ENCODE measurements at places on chromosomes 4 and X.

GRCh38 chr4:140924761-140925392 lies 168.7 kb upstream of the TBC1D9 start:
- no peak for DNase-seq

DNA sequence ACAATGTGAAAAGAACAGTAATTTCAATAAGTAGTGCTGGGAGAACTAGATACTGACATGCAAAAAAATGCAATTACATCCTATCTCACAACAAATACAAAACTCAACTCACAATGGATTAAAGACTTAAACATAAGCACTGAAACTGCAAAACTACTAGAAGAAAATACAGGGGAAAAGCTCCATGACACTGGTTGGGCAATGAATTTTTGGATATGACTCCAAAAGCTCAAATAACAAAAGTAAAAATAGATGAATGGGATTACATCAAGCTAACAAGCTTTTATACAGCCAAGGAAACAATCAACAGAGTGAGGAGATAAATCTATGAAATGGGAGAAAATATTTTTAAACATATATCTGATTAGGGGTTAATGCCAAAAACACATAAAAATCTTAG lies 53.1 kb downstream of the ANKRD17 start:
- DNase-seq: no peak

- DNase-seq: no peak
Measured at GRCh38 chr4:77177199-77177598, 20.2 kb downstream of the CCNG2 start.

DNA sequence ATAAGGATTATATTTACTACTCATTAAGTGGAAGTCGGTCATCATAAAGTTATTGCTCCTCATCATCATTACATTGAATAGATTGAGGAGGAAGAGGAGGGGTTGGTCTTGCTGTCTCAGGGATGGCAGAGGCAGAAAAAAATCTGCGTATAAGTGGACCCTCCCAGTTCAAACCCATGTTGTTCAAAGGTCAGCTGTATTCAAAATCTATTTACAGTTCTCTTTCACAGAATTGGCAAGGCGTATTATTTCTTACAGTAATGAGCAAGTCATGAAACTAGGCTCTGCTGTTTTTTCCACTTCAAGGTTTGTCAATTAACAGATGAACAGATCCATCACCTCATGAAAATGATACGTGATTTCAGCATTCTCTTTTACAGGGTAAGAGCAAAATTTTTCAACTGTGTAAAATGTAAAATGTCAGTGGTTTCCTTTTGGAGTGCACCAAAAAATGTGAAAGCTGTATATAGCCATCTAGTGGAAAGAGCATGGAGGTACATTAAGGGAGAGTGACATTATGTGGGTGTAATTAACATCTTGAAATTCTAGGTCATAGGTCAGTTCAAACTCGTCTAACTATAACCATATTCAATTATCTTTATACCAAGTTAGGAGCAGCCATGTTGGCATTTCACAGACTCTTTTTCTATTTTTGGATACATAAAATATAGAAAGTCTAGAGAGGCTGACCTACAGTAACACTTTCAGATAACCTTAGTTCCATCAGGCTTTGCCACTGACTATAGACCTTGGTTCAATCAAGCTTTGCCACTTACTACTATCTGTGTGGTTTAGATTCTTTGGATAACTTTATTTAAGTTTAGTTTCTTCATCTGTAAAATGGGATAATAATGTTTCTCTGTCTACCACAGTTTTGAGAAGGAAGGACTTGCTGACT lies 30.1 kb downstream of the NEIL3 start:
- no peak for DNase-seq

DNA sequence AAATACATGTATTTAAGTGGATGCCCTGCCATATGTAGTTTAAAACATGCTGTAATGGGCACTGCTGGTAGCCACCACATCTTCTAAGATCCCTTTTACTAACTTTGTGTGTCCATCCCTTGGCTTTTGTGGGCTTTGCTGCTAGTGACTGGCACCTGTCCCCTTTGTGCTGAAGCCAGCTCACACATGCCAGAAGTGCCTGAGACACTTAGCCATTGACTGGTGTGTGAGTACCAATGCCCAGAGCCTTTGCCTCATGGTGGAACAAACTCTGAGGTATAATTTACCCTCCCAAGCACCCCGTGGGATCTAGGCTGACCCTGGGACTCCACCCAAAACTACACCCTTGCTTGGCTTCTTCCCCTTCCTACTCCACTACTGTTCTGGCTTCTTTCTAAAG lies 33.0 kb downstream of the ARHGAP6 start:
- no peak for DNase-seq

- no peak for DNase-seq
Measured at GRCh38 chr4:10983268-10983667, 298.7 kb upstream of the CLNK start.

DNA sequence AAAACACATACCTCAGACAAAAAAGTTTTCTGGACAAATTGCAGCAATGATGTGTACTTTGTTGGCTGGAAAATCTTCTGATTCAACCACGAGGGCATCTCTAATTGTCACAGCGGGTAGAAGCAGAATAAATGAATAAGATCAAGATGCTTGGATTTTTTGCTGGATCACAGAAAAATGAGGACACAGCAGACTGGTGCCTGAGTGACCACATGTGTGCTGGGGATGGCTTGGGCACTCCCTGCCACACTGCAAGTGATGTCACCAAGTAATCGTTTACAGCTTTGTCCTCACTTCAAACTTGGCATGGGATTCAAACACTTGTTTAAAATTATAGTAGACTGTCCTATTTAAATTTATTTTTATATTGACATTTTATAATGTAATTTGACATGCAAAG lies 557.0 kb downstream of the SPRY1 start:
- DNase-seq: no peak

- no peak for DNase-seq
Measured at GRCh38 chrX:117808426-117808825, 308.2 kb downstream of the KLHL13 start.

GRCh38 chr4:168655182-168655581 lies 158.3 kb downstream of the PALLD start:
- no peak for DNase-seq

GRCh38 chr4:20825505-20825904 lies 125.2 kb downstream of the PACRGL start:
- DNase-seq: no peak

DNA sequence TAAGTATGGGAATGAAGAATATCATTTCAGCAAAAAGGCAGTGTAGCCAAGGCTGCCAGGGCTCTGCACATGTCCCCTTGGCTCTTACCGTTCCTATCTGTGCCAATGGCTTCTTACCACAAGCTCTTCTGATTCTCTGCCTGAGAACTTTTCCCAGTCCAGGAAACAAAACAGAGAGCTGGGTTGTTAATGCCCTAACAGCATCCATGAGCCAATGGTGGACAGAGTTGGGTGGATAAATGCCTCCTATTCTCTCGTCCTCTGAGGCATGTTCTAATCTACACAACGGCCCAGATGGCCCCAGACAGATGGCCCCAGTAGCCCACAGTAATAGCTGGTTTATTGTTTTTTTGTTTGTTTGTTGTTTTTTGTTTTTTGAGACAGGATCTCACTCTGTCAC lies 28.0 kb downstream of the SCD5 start:
- DNase-seq: no peak

GRCh38 chr4:141706445-141706844 lies 70.1 kb downstream of the IL15 start:
- DNase-seq: no peak

DNA sequence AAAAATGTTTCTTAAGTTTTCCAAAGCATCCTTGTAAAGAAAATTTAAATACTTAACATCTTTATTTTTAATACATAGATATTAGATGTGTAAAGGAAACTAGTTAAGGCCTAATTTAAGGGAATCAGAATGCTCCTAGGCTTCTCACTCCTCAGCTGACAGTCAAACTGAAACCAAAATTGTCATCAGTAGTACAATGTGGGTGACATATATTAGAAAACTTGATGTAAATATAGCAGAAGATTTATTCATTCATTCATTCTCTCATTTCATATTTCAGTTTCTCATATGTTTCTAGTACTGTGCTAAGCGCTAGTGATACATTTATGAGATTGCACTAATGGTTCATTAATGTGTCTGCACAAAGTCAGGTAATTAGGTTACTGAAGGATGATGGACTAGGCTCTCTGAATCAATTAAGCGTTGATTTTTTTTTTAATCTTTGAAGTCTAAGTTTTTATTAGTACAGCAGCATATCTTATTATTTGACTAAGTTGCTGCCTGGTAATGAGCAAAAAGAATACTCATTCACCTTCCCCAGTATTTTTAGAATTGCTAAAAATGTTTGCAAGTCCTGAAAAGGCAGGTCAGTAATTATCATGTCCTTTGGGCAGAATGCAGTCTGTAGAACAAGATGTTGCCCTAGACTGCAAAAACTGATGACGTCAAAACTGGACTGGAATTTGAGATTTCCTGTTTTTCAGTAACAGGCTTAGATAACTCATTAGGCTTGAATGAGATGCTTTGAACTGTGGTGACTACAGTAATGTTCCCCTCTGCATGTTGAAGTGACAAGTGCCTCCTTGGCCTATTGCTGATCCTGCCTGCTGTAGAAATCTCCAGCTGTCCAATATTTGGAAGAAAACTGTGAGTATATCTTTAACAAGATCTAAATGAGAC lies 128.7 kb downstream of the ARHGAP24 start:
- no peak for DNase-seq

- no peak for DNase-seq
Measured at GRCh38 chr4:169052594-169052945, 42.5 kb upstream of the CBR4 start.

DNA sequence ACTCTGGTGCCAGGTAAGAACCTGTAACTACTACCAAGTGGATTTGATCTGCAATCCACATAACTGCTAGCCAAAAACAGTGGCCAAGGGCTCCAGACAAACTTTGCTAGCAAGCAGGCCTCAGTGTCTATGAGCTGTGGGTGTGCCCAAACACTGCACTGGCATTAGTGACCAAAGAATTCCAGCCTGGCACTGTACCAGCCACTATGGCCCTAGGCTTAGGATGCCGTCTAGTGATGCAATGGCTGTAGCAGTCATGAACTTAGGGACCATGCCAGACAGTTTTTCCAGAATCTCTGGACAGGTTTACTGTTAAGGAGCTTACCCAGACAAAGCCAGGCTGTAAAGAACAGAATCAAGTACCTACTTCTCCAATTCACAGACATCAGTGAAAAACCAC lies 33.7 kb upstream of the PRR27 start:
- no peak for DNase-seq

- no peak for DNase-seq
Measured at GRCh38 chrX:114583646-114584374, at the start of gene HTR2C. HTR2C (plus strand) TSS chrX:114584086; CDS start chrX:114726937, 142,851 bp downstream.

DNA sequence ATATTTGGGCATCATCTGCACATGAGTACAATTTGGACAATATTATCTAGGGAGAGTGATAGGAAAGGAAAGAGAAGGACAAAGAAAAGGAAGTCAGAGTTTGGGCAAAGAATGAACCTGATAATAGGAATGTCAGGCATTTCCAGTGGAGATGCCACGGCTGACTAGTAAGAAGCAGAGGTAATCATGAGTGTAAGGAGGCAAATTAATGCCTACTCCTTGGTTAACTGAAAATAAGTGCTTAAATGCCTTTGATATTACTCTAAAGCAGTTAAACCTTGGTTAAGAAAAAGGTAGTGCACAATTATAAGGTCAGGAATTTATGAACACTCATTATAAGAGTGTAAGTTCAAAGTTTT lies 99.2 kb upstream of the DDIT4L start:
- no peak for DNase-seq

DNA sequence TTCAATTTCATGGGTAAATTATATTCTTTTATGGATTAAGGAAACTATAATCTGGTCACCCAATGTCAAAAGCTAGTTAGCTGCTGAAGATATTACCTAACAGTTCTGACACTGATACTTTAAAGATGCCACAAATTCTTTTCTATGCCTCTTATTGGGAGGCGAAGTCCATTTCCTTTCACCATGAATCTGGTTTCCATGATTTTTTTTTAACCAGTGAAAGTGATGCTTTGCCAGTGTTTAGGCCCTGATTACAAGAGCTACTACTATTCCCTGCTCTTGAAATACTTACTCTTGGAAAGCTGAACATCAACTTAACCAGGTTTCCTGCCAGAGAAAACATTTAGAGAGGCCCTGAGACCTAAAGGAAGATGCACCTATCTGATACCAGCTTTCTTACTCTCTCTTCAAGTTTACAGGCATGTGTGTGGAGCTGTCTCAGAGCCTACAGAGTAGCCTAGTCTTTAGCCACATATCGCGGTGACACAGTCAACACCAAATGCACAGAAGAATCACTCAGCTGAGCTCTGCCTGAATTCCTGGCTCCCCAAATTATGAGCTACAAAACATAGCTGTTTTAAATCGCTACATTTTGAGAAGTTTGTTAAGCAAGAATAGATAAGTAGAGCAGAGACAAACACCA lies 1280.8 kb downstream of the PCDH7 start:
- no peak for DNase-seq

DNA sequence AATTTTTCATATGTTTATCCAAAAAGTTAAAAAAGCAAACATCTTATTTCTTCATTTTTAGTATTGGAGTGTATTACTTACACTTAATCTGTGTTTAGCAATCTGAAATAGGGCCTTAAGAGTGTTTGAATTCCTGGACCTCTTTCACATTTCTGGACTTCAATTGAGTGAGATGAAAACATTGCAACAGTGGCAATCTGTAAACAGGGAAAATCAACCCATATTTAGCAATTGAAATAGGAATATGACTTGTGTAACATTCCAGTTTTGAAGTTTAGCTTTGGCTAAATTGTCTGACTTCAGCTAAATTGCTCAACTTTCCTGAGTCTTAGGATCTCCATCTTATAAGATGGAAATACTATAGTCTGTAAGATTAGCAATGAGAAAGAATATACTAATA lies 34.6 kb upstream of the FHL1 start:
- no peak for DNase-seq

DNA sequence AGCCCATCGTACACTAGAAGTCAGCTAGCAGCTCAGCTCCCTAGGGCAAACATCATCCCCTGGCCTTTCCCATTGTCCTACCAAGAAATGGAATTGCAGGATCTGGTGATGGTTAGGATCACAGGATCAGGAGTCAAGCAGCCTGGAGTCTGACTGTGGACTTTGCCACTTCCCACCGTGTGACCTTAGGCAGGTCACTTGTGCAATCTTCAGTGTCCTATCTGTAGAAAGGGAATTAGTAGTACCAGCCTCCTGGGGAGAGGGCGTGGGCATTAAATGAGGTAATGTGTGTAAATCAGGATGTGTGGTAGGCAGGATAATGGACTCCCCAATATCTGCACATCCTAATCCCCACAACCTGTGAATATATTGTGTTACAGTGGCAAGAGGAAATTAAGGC lies 38.6 kb upstream of the APLN start:
- DNase-seq: no peak

- no peak for DNase-seq
Measured at GRCh38 chrX:69603566-69604194, 12.2 kb upstream of the EDA start.

GRCh38 chrX:41600291-41600690 lies 88.5 kb upstream of the GPR34 start:
- no peak for DNase-seq

DNA sequence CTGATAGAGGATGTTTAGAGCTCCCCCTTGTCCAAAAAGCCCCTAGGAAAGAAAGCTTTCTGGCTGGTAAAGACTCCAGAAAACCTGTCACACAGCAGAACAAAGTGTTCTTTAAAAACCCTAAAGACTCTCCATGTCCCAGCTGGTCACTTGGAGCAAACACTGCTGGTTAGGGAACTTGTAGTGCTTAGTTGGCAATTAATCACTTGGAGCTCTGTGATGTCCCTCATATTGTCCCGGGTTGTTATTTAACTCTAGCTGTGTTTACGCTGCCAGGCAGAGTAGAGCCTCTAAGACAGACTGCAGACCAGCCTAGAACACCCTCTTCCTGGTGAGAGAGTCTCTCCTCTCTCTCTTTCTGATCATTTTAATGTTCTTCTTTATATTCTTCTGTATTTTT lies 267.3 kb downstream of the BCOR start:
- DNase-seq: no peak
